Right ventricle myocardium inferior (tissue), 1 donor: ENCODE measurements at places on chromosomes 11 and 22. TPM values are rescaled to one million over a fixed set of nuclear protein-coding genes. Genes with fewer than 3 reads are reported as not detected.

DNA sequence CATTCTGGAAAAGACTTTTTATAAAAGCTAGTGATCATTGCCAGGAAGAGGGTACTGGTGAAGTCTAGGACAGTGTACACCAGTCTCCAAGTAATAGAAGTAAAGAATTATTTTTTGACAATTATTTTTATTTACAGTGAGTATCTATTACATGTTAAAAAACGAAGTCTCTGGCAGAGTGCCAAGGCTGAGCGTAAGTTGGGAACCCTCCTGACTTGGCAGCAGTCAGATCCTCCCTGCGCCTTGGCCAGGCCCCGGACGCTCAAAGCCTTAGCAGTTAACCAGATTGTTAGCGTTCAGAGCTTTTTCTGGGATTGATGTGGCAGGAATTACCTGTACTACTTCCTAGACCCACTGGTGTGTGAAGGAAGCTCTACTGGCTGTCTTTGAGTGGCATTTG is 38.1 kb upstream of the CTTN start:
- DNase-seq = no peak

DNA sequence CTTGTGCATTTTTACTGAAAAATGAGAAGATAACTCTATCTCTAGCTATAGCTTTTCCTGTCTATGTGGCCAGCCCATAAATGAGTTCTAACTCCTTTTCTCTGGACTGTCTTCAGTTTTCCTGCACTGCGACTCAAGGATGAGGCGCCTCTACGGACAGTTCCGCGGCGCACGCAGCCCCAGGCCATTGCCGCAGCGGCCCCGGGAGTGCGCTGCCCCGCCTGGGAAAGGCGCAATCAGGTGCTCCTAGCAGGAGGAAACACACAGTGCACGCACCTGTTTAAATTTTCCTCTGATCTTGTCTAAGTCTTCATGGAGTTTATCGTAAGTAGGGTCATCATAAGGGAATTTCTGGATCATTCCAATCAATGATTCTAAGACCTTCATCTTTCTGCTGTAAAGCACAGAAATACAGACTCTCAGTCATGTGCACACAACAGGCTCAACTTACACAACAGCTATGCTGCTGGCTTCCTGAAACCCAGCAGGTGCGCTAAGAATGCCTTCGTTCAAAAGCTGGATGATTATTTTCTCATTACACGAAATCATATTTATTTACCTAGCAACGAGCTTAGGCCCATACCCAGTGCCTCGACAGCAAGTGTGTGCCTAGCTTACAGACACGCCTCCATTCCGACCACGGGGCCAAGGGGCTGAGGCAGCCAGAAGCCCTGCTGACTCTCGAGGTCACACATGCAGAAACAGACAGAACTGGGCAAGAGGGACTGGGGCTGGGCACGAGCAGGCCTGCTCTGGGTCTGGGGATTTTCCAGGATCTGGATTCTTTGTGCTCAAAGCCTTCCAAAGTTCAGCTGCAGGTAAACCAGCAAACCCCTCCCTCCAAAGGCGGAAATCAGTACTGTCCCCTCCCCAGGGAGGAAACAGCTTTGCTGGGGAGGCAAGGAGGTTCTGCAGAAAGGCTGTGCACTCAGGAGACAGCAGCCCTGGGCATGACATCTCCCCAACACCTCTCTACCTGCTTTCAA is 7.2 kb downstream of the LTO1 start:
- DNase-seq = no peak

DNA sequence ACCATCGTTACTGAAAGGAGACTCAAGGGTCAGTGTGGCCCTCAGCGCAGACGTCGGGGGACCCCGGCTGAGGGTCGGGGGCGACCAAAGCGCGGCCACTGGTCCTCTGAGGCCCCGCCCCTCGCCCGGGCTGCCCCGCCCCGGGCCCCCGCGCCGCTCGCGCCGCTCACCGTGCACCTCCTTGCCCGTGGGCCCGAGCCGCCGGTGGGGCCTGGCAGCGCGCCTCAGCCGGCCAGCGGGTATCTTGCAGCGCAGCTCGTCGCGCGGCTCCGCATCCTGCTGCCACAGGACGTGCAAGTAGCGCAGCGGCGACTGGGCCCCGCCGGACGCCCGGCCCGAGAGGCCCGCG is 419 bp downstream of the ANKRD54 start:
- DNase-seq = peak; percentile 79

DNA sequence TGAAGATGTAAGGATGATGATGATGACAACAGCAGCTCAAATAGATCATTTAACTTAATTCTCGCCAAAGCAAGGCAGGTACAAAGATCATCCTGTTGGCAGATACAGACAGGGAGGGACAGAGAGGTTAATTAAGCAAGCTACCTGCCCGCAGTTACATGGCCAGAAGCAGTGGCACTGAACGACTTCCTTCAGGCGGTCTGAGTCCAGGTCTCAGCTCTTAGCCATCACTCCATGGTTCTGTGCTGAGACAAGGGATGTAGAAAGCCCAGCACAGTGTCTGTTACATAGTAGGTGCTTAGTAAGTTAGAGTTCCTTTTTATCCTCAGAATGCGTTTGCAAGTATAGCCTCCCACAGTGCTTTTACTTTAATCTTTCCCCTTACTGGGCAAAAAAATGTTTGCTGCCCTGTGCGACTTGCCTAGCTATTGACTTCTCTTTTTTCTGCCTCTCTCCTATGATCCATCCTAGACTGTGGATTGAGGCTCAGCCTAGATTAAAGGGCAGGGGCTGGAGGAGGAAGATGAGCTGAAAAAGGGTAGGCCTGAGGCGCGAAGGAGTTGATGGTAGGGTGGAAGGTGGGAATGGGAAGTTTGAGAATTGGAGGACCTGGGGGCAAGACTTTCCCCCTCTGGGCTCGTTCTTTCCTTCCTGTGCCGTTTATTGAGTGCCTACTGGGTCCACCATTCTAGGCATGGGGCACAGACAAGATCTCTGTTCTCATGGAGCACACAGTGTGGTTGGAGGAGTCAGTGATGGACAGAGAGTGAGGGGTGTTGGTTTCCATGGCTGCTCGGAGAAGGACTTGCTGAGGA is 108.2 kb upstream of the OR4B1 start:
- no peak for DNase-seq

DNA sequence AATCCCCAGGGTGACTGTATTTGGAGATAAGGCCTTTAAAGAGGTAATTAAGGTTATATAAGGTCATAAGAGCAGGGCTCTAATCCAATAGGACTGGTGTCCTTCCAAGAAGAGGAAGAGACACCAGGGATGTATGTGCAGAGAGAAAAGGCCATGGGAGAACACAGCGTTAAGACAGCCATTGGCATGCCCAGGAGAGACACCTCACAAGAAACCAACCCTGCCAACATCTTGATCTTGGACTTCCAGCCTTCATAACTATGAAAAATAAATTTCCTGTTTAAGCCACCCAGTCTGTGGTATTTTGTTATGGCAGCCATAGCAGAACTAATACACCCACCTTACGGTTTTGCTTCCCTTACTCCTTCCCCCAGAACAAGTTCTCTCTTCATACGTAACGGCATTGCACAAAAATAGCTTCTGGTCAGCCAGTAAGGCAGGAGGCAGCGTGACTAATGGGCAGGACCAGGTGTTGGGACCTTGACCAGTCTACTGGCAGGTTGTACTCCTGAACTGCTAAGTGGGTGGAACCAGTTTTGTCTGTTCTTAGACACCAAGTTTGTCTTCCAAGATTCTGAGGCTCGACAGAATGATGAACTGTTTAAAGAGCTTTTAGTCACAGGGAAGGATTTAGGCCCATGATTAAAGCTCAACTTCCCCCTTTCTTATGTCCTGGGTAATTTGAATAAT is 31.9 kb upstream of the UPB1 start:
- no peak for DNase-seq

GRCh38 chr11:2864901-2865300 is 20.7 kb downstream of the CDKN1C start:
- no peak for DNase-seq

Gene OR10D3
- not detected for total RNA-seq

Gene SCGB1D2
- total RNA-seq = 4.0 TPM

Gene BTG4
- total RNA-seq = not detected
